ENCODE measurements at places on chromosomes 1 and 21. TPM values are rescaled to one million over a fixed set of nuclear protein-coding genes. Genes with fewer than 3 reads are reported as not detected.
A peak's percentile ranks its signal among the peaks of the same experiment; 100 is the strongest.

KCNJ15 gene
- 62.7 TPM for total RNA-seq

- no peak for DNase-seq
These were observed 5.2 kb downstream of the BCAR3 start for GRCh38 chr1:93676427-93676826.

- DNase-seq, result no peak
These were observed 25.2 kb downstream of the CNST start for GRCh38 chr1:246591504-246591903.

GRCh38 chr1:212402666-212403321 is 11.9 kb downstream of the PACC1 start:
- DNase-seq, result no peak

DNA sequence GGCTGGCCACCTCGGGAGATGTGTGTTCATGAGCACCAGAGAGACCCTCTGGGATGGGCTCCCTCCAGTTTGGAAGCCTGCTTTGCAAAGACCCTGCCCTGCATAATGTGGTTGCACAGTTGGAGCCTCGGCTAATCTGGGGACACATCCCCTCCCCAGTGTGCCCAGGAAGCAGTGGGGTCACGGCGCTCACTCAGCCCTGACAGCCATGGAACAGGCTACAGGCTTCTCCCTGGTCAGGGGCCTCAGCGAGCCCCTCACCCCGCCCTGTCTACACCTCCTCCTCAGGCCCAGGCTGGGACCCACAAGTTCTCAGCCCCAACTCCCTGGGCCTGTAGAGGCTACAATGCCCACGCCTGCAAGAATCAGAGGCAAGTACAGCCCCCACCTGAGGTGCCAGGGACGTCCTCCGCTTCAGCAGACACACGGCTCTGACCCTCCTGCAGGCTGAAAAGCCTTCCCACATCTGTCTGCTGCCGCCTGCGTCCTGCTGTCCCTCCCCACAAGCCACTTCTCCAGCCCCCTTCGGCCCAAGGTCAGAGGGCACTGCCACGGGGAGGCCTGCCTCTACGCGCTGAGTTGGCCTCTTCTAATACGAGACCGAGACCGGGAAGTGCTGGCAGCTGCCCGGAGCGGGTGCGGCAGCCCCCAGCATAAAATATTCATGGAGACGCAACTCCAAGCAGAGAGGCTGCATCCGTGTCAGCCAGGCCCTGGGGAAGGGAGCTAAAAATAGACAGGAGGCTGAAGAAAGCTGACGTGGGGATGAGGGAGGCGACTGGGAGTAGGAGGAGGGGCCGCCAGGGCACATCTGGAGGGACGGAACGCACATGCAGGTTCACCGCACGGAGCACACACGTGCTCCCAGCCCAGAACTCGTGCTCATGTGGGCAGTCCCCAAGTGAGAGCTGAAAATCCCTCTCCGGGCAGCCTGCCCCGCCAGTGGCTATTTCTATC is 15.2 kb upstream of the GPR153 start:
- no peak for DNase-seq

CLDN8 gene
- total RNA-seq, result 2.9 TPM

GRCh38 chr1:86906419-86906818 is 7.5 kb downstream of the SELENOF start:
- DNase-seq, result no peak

GRCh38 chr1:166174108-166174507 is 7.3 kb upstream of the FAM78B start:
- no peak for DNase-seq

DNA sequence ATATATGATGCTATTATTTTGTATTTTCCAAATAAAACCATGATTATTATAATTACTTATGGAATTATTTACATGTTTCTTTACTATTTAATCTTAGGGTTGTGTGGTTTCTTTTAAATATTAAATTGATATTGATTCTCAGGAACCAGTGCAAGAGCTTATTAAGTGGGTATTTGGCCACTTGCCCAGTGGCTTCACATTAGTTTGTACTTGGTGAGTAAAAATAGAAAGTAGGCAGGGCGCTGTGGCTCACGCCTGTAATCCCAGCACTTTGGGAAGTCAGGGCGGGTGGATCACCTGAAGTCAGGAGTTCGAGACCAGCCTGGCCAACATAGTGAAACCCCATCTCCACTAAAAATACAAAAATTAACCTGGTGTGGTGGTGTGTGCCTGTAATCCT is 497.1 kb downstream of the PTPRC start:
- no peak for DNase-seq

DNA sequence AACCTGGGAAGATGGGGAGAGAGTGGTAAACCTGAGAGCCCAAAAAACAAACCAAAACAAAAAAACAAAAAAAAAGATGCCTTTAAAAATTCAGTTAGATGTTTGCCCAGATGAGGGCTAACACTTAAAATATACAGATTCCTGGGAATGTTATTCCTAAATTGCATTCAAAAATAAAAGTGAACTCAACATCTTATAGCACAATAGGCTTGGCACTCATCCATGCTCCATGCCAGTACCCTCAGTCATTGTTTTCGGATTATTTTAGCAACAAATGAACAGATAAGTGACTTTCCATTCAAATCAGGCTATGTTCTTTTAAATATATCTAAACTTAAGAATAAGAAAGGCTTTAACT is 3.7 kb downstream of the ATP1A1 start:
- DNase-seq, result no peak

DNA sequence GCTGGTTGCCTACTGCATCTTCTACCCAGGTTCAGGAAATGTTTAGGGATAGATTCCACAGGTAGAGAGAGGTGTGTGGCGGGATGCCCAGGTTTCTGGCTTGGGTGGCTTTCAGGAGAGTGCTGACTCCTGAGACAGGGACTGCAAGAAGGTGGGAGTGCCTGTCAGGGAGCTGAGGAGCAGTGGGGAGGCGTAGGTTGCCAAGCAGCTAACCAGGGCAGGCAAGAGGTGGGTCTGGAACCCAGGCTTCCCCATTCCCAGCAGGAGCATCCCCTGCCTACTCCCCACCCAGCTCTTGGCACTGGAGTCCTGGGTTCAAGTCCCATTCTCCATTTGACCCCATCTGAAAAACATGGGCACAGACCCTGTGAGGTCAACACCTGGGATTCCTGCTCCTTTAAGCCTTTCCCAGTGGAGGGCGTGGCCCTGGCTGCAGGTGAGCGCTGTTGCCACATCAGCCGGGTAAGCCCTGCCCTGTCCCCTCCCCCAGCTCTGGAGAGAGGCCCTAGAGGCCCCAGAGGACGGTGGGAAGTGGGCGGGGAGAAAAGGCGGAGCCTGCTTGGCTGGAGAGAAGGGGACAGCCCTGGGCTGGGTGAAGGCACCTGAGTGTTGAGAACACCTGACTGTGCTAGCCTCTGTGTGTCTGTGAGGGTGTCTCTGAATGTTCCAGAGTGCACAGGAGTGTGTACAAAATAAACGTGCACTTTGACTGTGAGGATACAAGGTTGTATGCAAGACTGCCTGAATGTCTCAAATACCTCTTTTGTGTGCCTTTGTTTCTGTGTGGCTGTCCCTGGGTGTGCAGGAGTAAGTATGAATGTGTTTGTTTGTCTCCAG is 14.0 kb upstream of the SYNC start:
- DNase-seq, result peak; percentile 96

DNA sequence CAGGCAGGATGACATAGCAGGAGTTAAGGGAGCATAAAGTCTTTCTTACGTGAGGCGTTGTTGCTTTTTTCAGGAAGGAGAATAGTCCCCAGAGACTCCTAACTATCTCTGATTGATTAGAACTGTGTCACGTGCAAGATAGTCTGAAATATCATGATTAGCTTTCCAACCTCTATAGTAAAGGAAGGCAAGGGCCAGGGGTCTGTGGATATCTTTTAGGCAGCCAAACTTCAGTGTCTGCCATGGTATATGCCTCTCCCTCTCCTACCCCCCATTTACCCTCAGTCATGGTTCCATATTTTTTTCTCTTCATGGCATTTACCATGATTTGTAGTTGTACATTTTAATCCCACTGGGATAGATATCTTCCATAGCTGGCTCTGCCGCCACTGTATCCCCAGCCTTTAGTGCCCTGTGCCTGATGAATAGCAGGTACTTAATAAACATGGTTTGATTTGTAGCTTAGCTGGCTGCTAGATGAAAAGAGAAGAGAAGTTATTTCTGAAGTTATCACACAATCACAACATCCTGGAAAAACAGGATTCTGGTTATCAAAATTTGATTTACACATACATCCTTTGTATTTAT is 318.7 kb upstream of the ST6GALNAC5 start:
- DNase-seq, result no peak

Measured in lower lobe of right lung (tissue), 2 donors.